ENCODE measurements at places on chromosomes 4 and X.

- no peak for DNase-seq
Measured at GRCh38 chr4:81648576-81649275, 177.0 kb upstream of the RASGEF1B start.

- DNase-seq, result no peak
Measured at GRCh38 chr4:161583549-161583948, 580.3 kb downstream of the FSTL5 start.

DNA sequence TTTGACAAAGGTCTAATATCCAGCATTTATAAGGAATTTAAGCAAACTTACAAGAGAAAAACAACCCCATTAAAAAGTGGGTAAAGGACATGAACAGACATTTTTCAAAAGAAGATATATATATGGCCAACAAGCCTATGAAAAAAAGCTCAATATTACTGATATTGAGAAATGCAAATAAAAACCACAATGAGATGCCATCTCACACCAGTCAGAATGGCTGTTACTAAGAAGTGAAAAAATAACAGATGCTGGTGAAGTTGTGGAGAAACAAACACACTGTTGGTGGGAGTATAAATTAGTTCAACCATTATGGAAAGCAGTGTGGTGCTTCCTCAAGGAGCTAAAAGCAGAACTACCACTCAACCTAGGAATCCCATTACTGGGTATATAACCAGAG lies 91.6 kb upstream of the EFHC2 start:
- DNase-seq, result no peak

GRCh38 chr4:121485190-121485804 lies 104.5 kb upstream of the QRFPR start:
- no peak for DNase-seq

DNA sequence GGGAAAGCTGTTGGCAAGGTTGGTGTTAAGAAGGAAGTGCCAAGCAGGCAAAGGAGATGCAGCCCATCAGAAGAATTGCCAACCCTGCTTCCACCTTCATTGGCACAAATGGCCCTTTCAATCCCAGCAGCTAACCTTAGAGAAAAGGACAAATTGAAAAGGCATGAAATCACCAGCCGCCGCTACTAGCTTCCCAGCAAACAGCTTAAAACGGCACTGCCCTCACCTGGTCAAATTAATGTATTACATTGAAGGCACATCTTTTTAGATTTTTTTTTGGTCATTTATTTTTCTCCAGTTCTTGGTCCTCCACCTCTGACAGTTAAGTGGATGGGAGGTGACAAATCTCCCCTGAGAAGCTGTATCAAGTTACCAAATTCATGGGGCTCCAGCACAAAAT lies 51.0 kb upstream of the NHSL2 start:
- peak; percentile 27 for DNase-seq

DNA sequence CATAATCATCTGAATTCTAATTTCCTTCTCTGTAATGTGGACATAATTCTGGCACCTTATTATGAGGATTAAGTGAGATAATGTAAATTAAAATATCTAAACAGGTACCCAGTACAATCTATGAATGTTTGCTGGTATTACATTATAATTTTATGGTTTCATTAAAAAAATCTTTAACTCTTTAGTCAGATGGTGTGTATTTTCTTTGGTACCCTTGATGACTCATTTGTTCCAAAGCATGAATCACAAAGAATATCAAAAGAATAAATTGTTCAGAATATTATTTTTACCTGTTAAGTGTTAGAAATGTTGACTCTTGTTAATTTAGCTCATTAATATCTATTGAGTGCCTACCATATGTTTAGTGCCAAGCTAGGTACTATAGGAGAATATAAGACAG lies 74.3 kb downstream of the SNX25 start:
- DNase-seq, result peak; percentile 15

- DNase-seq, result no peak
Measured at GRCh38 chrX:68988865-68989264, 160.0 kb downstream of the EFNB1 start.

DNA sequence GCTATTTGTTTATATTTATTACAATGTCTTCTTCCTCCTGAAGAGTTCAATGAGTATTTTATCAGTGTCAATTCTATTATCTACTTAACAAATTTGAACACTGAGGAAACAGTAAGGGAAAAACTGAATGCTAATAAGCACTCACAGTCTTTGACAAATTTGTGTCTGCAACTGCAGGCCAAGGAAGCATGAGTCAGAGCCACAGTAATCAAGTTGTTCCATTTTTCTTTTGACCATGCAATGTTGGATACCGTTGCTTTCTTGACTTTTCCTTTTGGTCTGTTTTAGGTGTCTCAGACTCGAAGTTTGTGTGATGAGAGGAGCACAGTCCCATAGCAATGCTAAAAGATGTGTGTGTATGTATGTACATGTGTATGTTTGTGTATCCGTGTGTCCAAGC lies 359.6 kb downstream of the IL1RAPL1 start:
- no peak for DNase-seq

GRCh38 chrX:65994519-65995506 lies 45.1 kb downstream of the VSIG4 start:
- DNase-seq, result no peak

DNA sequence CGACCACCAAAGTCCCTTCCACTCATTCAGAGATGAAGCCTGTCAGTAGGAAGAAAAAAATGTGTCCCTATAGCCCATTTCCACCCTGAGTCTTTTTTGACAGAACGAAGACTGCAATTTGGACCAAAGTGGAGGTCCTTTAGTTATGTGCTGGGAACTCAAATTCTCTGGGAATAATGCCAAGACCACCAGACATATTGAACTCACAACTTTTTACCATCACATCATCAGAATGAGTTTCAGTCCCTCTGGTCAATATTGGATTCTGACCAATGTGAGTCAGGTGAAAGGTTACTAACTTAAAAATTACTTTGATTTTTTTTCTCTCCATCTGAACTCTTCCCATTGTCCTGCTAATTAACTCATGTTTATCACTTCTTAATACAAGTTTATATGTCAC lies 128.9 kb downstream of the DKK2 start:
- DNase-seq, result no peak

DNA sequence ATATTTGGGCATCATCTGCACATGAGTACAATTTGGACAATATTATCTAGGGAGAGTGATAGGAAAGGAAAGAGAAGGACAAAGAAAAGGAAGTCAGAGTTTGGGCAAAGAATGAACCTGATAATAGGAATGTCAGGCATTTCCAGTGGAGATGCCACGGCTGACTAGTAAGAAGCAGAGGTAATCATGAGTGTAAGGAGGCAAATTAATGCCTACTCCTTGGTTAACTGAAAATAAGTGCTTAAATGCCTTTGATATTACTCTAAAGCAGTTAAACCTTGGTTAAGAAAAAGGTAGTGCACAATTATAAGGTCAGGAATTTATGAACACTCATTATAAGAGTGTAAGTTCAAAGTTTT lies 99.2 kb upstream of the DDIT4L start:
- peak; percentile 42 for DNase-seq

DNA sequence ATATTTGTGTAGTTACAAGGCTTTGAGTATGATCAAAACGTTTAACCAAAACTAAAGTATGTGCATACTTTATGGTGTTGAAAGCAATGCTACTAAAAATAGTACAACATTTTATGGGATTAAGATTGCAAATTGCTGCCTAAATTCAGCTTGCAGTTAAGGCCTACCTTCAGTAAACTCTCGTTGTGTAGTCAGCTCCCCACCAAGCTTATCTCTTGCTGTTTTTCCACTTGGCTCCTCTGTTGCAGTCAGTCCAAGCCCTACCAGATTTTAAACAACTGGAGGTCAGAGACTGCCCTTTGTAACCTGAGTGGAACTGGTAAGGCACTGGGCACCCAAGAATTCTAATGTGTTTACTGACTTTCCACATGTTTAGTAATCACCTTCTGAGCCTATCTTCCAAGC lies 25.7 kb downstream of the AFF1 start:
- DNase-seq, result peak; percentile 73

DNA sequence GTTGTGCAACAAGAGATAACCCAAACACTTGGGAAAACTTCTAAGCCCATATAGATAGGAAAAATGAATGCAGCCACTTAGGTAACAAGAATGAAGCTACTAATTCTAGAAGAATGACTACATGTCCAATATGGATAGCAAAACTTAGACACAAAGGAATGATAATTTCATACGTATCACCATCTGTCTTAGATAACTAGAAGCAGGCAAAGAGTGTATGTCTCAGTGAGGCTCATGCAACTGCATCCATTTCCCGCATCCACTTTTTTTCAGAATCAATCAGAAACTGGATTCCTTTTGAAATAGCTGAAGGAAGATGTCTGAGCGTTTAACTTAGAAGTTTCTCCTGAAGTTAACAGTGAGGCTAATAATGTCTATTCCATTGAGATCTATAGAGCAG lies 408.7 kb upstream of the PITX2 start:
- DNase-seq, result peak; percentile 48

GRCh38 chr4:106424426-106424825 lies 55.8 kb upstream of the GIMD1 start:
- no peak for DNase-seq

DNA sequence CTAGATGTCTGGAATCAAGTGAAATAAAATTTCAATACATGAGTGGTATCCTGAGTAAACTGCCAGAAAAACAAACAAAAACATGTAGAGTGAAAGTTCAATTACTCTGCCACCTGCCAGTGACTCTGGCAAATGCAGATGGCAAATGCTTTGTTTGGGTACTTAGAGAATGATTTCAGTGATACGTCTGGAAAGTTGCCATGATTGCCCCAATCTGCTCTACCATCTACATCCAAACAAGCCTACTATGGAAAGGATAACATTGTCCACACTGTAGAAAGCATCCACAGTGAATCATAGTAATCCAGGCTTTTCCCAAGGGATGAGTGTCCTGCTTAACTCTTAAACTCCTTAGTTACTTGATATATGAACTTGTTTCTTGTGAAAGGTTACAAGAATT lies 3.4 kb downstream of the SPATA4 start:
- peak; percentile 74 for DNase-seq

DNA sequence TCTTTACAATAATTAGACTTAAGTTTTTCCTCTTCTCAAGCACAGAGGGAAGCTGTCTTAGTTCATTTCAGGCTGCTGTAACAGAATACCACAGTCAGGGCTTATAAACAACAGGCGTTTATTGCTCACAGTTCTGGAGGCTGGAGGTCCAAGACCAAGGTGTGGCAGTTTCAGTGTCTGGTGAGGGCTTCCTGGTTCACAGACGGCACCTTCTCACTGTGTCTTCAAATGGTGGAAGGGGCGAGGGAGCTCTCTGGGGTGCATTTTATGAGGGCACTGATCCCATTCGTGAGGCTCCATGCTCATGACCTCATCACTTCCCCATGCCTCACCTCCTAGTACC lies 115.7 kb upstream of the MXRA5 start:
- DNase-seq, result no peak

DNA sequence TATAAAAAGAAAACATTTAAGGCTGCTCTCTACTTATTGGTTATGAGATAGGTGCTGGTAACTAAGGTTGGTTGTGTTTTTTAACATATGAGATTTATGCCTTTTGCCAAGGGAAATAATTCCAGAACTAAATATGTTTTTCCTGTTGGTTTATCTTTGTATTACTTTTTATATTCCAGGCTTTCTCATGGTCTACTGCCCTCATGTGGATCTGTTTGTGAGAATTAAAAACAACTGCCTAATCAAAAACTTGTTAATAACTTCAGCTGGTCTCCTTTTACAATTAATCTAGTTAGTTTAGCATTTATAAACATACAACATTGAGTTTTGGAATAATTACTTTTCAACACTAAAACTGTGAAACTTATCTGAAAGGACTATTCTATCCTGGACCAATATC lies 1208.3 kb downstream of the ADGRL3 start:
- DNase-seq, result no peak

All from fibroblast of skin of right quadriceps (primary cell).